ENCODE measurements at places on chromosomes 5 and 9.

DNA sequence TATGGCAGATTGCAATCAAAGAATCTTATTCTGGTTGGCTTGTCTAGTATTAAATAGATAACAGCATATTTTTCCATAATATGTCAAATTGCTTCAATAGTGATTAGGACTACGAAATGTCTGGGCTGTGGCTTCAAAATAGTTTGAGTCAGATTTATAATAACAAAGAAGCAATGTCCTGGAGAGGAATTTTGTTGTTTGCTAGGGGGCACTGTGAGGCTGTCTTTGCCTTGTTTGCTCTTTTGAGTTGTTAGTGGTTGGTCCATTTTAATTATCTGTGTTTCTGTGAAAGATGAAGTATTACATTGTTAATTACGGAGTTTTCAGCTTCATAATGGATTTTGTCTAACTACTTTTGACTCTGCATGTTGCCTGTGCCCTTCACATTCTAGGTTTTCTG is 713.6 kb downstream of the TLE4 start:
- no peak for DNase-seq
- no peaks in the 10 kb centered on the region for H3K27me3 ChIP-seq
- H3K4me1 ChIP-seq, result no peaks in the 10 kb centered on the region

DNA sequence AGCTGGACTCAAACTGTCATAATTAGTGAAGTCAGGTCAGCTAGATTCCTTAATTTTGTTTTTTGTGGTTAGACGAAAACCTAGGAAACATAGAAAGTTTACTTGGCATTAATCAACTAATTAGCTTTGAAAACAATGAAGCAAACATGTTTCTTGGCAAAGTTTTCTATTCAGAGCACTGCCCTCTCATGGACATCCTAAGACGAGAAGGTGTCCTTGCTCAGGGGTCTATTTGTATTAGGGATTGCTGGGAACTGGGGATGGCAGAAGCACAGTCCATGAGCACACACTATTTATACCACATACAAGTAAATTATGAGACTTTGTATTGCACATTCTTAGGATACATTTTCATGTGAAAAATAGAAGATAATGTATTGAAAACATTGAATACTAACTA is 49.7 kb downstream of the POC5 start:
- H3K4me3 ChIP-seq, result no peak overlapping the region
- DNase-seq, result no peak
- no peaks in the 10 kb centered on the region for H3K27me3 ChIP-seq
- peaks cover 8% of the 10 kb centered on the region for H3K4me1 ChIP-seq
- H3K27ac ChIP-seq, result no peak overlapping the region

- DNase-seq, result no peak
- H3K4me3 ChIP-seq, result no peak overlapping the region
- no peak overlapping the region for H3K27ac ChIP-seq
- H3K4me1 ChIP-seq, result peaks cover 15% of the 10 kb centered on the region
- H3K36me3 ChIP-seq, result no peaks in the 10 kb centered on the region
Measured at GRCh38 chr5:53934151-53934820, 373.8 kb downstream of the NDUFS4 start.

DNA sequence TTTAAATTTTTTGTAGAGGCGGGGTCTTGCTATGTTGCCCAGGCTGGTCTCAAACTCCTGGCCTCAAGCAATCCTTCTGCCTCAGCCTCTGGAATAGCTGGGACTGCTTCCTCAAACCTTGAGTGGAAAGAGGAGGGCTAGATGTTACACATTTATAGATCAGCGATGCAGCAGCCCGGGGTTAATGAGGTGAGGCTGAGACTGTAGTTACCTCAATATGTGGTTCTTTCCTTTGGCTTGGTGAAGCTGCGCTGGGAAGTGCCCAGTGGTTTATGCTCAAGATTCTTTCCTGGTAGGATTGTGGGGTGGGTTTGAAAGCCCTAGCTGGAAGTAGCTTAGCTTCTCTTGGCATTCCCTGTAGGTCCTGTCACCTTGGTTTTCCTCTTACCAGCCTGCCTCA is 22.5 kb downstream of the ZNF618 start:
- H3K27me3 ChIP-seq, result no peaks in the 10 kb centered on the region
- no peak overlapping the region for H3K27ac ChIP-seq
- no peak for DNase-seq

DNA sequence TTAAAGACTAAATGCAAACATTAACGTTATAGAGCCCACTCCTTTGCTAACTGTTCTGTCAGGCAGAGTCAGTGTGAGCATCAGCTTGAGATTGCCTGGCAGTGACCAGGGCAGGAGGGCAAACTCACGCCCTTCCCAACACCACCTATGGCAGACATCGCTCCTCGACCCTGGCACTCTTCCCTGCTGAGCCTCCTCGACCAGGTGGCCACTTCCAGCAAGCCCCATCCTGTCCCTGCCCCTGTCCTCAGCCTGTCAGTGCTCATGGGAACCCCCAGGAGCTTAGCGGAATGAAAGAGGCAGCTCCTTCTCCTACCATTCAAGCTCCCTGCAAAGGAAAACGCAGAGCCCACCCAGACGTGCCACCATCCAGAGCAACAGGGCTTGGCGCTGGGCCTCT is 42.0 kb downstream of the PRRT1B start:
- DNase-seq, result no peak
- H3K36me3 ChIP-seq, result peaks cover 43% of the 10 kb centered on the region
- no peak overlapping the region for H3K4me3 ChIP-seq

GRCh38 chr5:10534561-10535530 is 29.0 kb upstream of the ANKRD33B start:
- H3K4me3 ChIP-seq, result no peak overlapping the region
- no peaks in the 10 kb centered on the region for H3K36me3 ChIP-seq
- H3K27ac ChIP-seq, result no peak overlapping the region
- H3K27me3 ChIP-seq, result no peaks in the 10 kb centered on the region
- no peak for DNase-seq
- no peaks in the 10 kb centered on the region for H3K4me1 ChIP-seq

- no peak overlapping the region for H3K4me3 ChIP-seq
- DNase-seq, result no peak
- no peak overlapping the region for H3K27ac ChIP-seq
- H3K27me3 ChIP-seq, result no peaks in the 10 kb centered on the region
- no peaks in the 10 kb centered on the region for H3K36me3 ChIP-seq
Measured at GRCh38 chr9:86955561-86955960, 8.3 kb upstream of the GAS1 start.

DNA sequence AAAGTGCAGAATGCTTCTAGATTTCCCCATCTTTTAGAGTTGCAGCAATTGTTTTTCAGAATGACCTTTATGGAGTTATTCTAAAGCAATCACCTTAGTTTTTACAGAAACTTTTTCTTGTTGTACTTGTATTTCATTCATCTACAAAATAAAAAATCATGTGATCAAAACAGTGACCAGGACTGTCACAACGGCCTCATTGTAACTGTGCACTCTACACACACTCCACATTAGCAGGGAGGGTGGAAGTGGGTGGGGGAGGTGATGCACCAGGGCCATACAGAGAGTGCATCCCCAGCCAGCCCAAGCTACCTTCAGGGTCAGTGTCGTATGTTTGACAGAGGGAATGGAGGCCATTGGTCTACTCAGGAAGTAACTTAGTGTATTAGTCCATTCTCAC is 26.9 kb downstream of the EGFLAM start:
- H3K27me3 ChIP-seq, result no peaks in the 10 kb centered on the region
- H3K4me3 ChIP-seq, result no peak overlapping the region
- H3K36me3 ChIP-seq, result no peaks in the 10 kb centered on the region
- H3K27ac ChIP-seq, result no peak overlapping the region
- H3K4me1 ChIP-seq, result no peaks in the 10 kb centered on the region
- no peak for DNase-seq

- no peaks in the 10 kb centered on the region for H3K27me3 ChIP-seq
- H3K4me1 ChIP-seq, result no peaks in the 10 kb centered on the region
- H3K4me3 ChIP-seq, result no peak overlapping the region
- no peak for DNase-seq
- no peak overlapping the region for H3K27ac ChIP-seq
Measured at GRCh38 chr5:28374492-28374967, 1336.1 kb upstream of the CDH9 start.

GRCh38 chr5:143807401-143807800 is 4.6 kb upstream of the HMHB1 start:
- no peaks in the 10 kb centered on the region for H3K36me3 ChIP-seq
- no peaks in the 10 kb centered on the region for H3K27me3 ChIP-seq
- no peaks in the 10 kb centered on the region for H3K4me1 ChIP-seq
- no peak overlapping the region for H3K4me3 ChIP-seq
- DNase-seq, result no peak
- no peak overlapping the region for H3K27ac ChIP-seq

DNA sequence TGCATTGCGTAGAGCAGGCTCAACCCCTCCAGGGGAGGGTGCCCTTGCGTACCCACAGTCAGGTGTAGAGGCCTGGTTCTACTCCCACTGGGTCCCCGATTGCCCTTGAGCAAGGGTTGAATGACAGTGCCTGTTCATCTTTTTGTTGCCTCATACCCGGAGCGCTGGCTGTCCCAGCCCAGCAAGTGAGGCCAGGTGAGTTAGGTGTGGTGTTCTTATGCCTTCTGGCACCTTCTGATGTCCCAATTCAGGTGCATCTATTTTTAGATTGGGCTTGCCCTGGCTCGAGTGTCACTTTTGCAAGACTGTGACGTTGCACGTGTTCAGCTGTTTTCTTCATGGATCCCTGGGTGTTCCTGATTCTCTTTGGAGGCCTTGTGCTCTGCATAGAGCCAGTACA is 257.8 kb downstream of the GOLPH3 start:
- H3K27ac ChIP-seq, result no peak overlapping the region
- no peaks in the 10 kb centered on the region for H3K4me1 ChIP-seq

- no peaks in the 10 kb centered on the region for H3K4me1 ChIP-seq
- no peak for DNase-seq
- H3K4me3 ChIP-seq, result no peak overlapping the region
- H3K27me3 ChIP-seq, result no peaks in the 10 kb centered on the region
- H3K36me3 ChIP-seq, result no peaks in the 10 kb centered on the region
Measured at GRCh38 chr9:84975926-84976325, 306.4 kb downstream of the NTRK2 start.

DNA sequence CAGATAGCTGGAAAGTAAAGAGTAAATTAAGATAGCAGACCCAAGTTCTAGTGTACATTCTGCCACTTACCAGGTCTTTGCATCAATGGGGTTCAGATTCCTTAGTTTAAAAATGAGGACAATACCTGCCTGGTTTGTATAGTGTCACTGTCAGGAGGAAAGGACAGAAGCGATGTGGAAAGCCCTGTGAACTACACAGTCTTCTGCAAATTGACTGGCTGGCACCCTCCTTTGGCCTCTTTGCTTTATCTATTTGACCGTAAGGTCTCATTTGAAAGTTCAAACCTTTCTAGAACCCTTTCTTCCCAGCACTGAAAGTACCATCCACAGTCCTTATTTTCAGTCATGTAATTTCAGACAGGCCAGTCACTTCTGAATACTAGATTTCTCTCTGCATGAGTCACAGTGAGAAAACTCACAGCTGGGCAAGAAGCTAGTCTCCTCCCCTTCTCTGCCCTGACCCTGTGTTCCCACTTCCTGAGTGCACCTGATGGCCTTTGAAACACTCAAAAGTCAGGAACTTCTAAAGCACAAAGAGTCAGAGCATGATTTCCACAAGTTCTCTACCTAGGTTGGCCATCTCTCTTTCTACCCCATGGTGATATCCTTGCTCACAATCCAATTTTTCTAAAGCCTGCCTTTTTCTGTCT is 91.3 kb upstream of the RASEF start:
- H3K27ac ChIP-seq, result no peak overlapping the region
- no peak for DNase-seq
- H3K4me1 ChIP-seq, result no peaks in the 10 kb centered on the region
- H3K27me3 ChIP-seq, result no peaks in the 10 kb centered on the region
- no peak overlapping the region for H3K4me3 ChIP-seq

GRCh38 chr9:89366711-89367110 is 48.4 kb downstream of the SECISBP2 start:
- H3K27me3 ChIP-seq, result no peaks in the 10 kb centered on the region
- no peak overlapping the region for H3K4me3 ChIP-seq
- H3K36me3 ChIP-seq, result peaks cover 3% of the 10 kb centered on the region

GRCh38 chr5:38944282-38944681 is 98.5 kb downstream of the OSMR start:
- H3K4me1 ChIP-seq, result no peaks in the 10 kb centered on the region
- H3K36me3 ChIP-seq, result peaks cover 32% of the 10 kb centered on the region
- H3K27ac ChIP-seq, result no peak overlapping the region
- H3K4me3 ChIP-seq, result no peak overlapping the region
- no peaks in the 10 kb centered on the region for H3K27me3 ChIP-seq

DNA sequence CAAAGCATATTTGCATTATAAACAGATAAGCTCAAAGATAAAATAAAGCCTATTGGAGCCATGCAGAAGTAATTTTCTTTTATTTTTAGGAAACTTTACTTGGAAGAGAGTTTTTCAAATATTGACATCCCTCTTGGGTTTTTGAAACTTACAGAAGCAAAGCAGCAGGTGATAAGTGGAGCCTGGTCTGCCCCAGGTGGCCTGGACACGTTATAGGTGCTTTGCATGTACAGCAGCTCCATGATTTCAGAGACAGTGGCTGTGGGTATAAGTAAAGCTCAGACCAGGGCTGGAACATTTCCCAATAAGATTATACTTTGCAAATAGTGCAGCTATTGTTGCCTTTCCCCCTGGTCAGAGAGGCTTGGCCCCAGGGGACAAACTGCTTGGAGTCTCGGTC is 51.5 kb downstream of the CCDC192 start:
- no peaks in the 10 kb centered on the region for H3K27me3 ChIP-seq
- no peaks in the 10 kb centered on the region for H3K36me3 ChIP-seq
- no peak overlapping the region for H3K4me3 ChIP-seq
- H3K4me1 ChIP-seq, result no peaks in the 10 kb centered on the region
- no peak overlapping the region for H3K27ac ChIP-seq

- no peaks in the 10 kb centered on the region for H3K27me3 ChIP-seq
- no peaks in the 10 kb centered on the region for H3K36me3 ChIP-seq
- no peaks in the 10 kb centered on the region for H3K4me1 ChIP-seq
- no peak overlapping the region for H3K27ac ChIP-seq
- no peak overlapping the region for H3K4me3 ChIP-seq
- DNase-seq, result no peak
Measured at GRCh38 chr9:88821746-88822106, 169.5 kb upstream of the S1PR3 start.

- no peak overlapping the region for H3K4me3 ChIP-seq
- no peaks in the 10 kb centered on the region for H3K27me3 ChIP-seq
- peak; percentile 49 for DNase-seq
- no peak overlapping the region for H3K27ac ChIP-seq
Measured at GRCh38 chr5:168946363-168946762, 354.6 kb downstream of the SLIT3 start.

GRCh38 chr9:21432672-21433425 is 7.4 kb upstream of the IFNA1 start:
- H3K4me1 ChIP-seq, result no peaks in the 10 kb centered on the region
- no peak overlapping the region for H3K4me3 ChIP-seq
- DNase-seq, result no peak
- H3K27ac ChIP-seq, result no peak overlapping the region
- H3K36me3 ChIP-seq, result no peaks in the 10 kb centered on the region
- H3K27me3 ChIP-seq, result peaks cover 4% of the 10 kb centered on the region

- H3K36me3 ChIP-seq, result no peaks in the 10 kb centered on the region
- no peak overlapping the region for H3K4me3 ChIP-seq
- H3K27me3 ChIP-seq, result no peaks in the 10 kb centered on the region
- H3K4me1 ChIP-seq, result no peaks in the 10 kb centered on the region
- no peak overlapping the region for H3K27ac ChIP-seq
Measured at GRCh38 chr9:98429613-98430012, 174.2 kb upstream of the TBC1D2 start.

Measured in liver (tissue), 10 donors.